ENCODE measurements at places on chromosomes 2 and 18.

GRCh38 chr2:191176305-191176704 is 25.5 kb upstream of the STAT4 start:
- no peak for DNase-seq

DNA sequence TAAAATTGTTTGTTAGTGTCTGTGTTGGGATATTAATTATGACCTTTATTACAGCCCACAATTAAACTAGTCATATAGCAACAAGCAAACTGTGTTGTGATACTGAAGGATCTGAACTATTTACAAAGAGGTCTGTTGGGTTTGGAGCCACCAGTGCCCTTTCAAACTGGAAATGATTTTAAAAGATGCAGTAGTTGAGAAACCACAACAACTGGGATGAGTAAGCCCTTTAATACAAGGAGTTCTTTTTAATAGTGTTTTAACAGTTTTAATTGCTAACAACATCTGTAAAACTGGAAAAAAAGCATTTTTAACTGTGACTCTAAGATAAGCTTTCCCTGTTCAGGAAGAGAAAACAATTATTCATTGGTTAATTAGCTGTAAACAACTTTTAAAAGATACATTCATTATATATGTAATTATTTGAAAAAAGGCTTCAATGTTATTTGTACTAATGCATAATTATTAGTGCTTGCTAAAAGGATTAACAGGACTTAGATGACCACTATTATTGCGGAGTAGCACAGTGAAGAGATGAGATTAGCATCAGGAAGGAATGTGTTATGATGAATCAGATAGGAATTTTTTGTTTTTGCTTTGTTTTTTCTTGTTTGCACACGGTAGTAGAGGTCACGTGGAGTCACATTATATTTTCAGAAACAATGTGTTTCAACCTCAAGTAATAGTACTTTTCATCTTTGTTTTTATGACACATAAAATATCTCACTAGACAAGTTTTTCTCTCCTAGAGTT is 392.7 kb upstream of the FANCL start:
- DNase-seq = no peak

GRCh38 chr18:3679241-3679640 is 229.3 kb downstream of the TGIF1 start:
- DNase-seq = no peak

DNA sequence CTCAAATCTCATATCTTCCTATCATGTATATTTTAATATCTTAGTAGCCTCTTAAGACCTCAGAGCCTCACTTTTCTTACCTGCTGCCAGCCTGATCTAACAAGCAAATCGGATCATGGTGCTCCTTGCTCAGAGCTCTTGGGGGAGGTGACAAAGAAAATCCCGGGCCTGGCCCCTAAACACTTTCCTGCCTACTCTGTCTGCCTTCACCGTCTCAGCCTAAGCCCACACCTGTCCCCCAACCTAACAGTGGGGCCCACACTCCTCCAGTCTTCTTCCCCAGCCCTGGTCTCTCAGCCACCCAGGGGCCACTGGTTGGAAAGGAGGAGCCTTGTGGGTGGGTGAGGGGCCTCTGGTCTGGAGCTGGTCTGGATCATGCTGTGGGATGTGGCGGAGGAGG is 207.3 kb downstream of the HAUS1 start:
- DNase-seq = no peak

DNA sequence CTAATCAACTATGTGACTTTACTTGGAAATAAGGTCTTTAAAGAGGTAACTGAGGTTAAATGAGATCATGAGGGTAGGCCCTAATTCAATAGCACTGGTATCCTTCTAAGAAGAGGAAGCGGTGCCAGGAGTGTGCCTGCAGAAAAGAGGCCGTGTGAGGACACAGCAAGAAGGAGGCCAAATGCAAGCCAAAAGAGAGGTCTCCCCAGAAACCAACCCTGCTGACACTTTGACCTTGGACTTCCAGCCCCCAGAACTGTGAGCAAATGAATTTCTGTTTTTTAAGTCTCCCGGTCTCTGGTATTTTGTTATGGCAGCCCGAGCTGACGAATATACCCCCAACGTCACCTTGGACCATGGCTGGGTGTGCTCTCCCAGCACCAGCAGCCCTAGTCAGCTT is 257.5 kb upstream of the NCKAP5 start:
- DNase-seq = no peak

DNA sequence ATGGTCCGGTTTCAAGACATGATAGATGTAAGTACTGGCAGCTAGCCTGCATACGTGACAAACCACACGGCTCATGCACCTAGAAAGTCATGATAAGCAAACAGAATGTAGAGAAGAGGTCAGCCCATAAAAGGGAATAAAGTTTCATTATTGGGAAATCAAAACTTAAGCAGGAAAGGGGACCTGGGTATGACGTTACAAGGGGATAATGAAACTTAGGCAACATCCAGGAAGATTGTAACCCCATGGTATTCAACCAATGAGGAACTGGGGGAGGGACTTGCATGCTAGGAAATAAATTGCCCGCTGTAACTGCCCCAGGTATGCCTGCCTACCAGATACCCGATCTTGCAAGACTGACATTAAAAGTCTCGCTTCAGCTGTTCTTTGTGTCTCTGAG is 1679.0 kb downstream of the SUCLG1 start:
- DNase-seq = no peak

DNA sequence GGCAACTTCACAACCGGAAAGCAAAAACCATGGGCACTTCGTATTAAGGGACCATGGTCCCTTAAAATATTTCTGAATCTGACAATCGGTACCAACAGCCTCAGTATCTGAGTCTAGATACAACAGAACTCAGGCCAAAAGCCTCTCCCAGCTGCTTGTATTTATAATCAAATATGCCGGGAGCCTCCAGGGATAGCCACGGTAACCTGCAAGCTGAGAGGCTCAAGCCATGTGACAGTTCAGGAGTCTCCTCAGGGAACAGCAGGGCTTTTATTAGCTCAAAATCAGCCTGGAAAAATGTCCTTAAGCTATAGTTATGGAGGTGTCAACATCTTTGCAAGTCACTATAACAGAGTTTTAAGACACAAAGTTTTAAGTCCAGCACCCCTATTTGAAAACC is 352.8 kb upstream of the GYPC start:
- no peak for DNase-seq

- no peak for DNase-seq
Observed at GRCh38 chr2:37753758-37754157, 82.3 kb upstream of the CDC42EP3 start.

- DNase-seq = no peak
Observed at GRCh38 chr2:30255466-30256408, 24.4 kb downstream of the LBH start.

GRCh38 chr2:148978026-148978685 is 60.3 kb upstream of the LYPD6B start:
- DNase-seq = no peak

GRCh38 chr2:179247318-179248023 is 17.2 kb downstream of the SESTD1 start:
- no peak for DNase-seq

DNA sequence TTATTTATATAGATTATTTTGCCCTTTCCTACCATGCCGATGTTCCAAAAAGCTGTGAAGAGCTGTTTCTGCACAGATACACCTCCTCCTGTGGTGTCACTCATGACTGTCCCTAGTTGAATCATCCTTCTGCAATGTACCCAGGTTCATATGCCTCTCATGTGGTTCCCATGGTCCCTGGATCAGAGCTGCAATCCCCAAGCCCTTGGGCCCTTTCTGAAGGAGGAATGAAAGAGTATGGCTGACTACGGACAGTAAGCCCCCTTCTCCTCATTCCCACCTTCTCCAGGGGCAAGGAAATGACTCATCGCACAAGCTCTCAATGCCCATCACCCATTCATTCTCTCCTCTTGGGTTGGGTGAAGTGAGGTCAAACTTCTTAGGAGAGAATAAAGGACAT is 63.9 kb upstream of the ACVR1 start:
- no peak for DNase-seq

GRCh38 chr2:111671426-111672150 is 212.4 kb downstream of the ANAPC1 start:
- DNase-seq = no peak

DNA sequence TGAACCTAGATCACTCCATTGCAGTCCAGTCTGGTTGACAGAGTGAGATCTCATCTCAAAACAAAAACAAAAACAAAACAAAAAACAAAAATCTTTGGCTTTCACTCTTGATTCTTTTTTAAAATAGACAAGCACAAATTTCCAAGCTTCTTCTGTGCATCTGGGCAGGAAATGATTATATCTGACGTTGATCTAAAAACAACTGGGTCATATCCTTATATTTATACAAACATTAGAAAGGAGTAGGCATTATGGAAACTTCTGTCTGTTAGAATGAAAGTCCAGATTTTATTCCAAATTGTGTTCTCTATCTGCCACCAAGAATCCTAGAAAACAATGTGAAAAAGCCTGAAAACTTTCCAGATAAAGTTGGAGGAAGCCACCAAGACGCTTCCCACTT is 26.2 kb upstream of the PMAIP1 start:
- no peak for DNase-seq

- no peak for DNase-seq
Observed at GRCh38 chr2:128663371-128664050, 344.8 kb upstream of the HS6ST1 start.

DNA sequence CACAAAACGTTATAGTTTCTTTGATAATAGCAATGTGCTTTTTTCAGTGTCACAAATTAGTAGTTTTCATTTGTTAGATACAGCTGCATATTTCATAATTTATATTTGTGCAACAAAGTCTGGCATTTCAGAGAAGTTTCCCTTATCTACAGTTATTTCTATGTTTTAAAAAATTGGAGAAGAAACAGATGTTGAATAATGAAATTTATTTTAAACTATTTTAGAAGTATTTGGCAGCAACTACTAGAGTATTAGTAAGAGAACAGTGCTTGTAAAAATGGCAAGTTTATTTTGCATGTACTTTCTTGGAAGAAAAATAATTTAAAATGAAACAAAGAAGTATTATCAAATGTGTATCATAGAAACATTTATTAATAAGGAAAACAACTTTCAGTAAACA is 68.6 kb upstream of the COL5A2 start:
- no peak for DNase-seq

DNA sequence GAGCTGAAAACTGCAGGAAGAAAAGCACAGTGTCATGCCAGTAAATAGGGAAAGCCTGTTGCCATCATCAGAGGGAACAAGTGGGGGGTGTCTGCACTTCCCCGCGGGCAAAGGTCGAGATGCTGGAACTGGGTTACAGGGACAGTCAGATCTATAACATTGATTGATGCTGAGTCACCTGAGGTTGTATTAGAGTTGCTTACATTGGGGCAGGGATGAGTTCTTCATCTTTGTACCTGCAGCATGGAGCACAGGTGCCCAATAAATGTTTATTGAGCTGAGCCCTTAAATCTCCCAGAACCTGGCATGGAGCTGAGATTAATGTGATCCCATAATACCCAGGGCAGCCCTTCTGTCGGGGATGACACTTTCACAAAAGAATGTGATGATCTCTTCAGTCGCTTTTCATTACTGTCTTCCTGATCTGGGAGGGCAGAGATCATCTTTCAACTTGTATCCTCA is 5.9 kb upstream of the RNF152 start:
- no peak for DNase-seq

GRCh38 chr18:2036086-2036485 is 535.2 kb downstream of the METTL4 start:
- no peak for DNase-seq

GRCh38 chr2:187989925-187990623 is 301.6 kb upstream of the GULP1 start:
- DNase-seq = no peak

DNA sequence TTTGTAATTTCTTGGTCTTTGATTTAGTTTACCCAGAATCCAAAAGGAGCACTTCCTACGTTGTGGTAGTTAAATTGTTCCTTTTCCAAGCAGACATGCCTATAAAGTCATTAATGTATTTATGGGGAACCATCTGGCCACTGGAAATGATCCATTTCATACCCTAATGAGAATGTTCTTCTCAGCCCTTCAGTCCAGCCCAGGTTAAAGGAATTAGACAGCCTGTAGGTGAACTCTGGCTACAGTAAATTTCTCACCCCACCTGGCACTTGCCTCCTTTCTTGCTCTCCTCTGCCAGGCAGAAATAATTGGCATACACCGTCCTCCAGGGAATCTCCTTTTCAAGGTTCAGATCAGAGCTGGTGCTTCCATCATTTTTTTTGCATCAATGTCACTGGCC is 121.1 kb downstream of the SETBP1 start:
- DNase-seq = no peak

- no peak for DNase-seq
Observed at GRCh38 chr2:157784823-157785175, 91.3 kb downstream of the ACVR1 start.

GRCh38 chr18:58601468-58602266 is 27.2 kb downstream of the ALPK2 start:
- no peak for DNase-seq

DNA sequence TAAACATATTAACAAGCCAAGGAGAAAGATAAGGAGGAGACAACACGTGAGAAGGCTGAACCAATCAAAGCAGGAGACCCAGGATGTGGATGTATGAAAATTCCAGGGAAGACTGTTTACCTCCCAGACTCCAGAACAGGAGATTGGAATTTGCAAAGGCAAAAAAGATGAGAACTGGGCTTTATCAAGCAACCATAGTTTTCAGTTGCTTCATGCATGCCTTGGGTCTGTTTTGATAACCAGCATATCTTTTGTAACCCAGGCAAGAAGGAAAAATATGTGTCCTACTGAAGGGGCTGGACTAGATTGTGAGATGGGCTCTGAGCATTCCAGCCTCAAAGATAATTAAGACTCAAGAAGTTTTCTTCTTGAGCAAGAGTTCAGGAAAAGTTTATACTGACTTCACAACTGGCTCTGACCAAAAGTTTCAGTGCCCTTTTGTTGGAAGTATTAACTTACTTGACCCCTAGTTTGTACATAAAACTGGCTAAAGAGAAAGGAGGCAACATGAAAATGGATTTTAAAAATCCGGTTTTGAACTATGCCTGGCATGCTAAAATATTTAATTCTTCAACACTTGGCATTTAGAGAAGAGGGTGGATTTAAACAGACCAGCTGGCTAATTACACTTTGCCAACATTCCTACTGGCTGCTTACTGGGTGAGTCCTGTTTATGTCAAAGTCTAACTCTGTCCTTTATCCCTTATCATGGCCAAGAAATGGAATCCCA is 79.3 kb upstream of the CD28 start:
- DNase-seq = no peak

DNA sequence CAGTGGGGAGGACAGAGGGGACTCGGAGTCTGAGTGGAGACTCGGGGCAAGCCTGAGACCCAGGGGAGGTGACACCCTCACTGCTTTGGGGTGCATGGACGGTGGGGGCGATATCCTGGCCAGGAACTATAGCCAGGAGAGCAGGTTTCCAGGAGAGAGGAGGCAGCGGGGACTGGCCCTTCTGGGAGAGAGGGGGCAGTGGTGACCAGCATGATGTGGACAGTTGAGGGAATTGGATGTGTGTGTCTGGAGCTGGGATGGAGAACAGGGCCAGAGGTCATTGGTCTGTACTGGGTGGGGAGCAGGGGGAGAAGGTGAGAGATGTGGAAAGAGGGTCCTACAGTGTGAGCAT is 63.6 kb downstream of the ACKR3 start:
- DNase-seq = no peak
